Activated CD4-positive, CD25-positive, alpha-beta regulatory T cell (primary cell): ENCODE measurements at places on chromosomes 3 and 15.
A peak's percentile ranks its signal among the peaks of the same experiment; 100 is the strongest.

DNA sequence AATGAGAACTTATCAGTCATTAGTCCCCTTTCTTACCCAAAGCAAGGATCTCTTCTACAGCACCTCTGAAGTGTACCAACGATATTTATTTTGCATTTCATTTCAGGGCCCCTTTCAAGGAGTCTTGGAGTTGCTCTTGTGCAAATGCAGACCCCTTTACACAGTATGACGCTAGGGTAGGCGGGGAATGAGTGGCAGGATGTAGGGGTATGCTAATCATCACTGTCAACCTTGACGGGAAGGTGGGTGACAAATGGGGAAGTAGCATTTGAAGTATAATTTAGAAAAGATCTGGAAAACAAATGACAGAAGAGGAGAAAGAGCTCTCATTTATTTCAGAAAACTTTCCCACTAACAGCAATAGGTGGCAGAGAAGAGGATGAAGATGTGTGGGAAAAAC is 94.4 kb downstream of the LRRN1 start:
- DNase-seq = no peak

DNA sequence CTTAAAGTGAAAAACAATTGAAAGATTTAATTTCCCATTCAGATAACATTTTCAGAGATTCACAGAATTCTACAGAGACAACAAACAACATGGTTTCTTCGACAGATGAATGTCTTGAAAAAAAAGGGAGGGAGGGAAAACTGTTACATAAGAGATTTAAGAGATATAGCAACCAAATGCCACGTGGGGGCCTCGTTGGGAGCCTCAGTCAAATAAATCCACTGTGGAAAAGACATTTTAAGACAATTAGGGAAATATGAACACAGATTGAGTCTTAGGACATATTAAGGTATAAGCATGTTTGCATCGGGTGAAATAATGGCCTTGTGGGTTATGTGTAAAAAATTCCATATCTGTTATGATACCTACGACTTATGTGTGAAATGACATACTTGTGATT is 5.0 kb upstream of the PRRT3 start:
- no peak for DNase-seq

GRCh38 chr3:47385007-47385406 is 4.2 kb downstream of the PTPN23 start:
- DNase-seq = no peak

GRCh38 chr15:52021892-52022540 is 3.0 kb downstream of the MAPK6 start:
- no peak for DNase-seq

GRCh38 chr15:100881573-100882336 is 2.1 kb downstream of the ALDH1A3 start:
- no peak for DNase-seq

- no peak for DNase-seq
Observed at GRCh38 chr15:37452498-37452897, 352.1 kb upstream of the MEIS2 start.

DNA sequence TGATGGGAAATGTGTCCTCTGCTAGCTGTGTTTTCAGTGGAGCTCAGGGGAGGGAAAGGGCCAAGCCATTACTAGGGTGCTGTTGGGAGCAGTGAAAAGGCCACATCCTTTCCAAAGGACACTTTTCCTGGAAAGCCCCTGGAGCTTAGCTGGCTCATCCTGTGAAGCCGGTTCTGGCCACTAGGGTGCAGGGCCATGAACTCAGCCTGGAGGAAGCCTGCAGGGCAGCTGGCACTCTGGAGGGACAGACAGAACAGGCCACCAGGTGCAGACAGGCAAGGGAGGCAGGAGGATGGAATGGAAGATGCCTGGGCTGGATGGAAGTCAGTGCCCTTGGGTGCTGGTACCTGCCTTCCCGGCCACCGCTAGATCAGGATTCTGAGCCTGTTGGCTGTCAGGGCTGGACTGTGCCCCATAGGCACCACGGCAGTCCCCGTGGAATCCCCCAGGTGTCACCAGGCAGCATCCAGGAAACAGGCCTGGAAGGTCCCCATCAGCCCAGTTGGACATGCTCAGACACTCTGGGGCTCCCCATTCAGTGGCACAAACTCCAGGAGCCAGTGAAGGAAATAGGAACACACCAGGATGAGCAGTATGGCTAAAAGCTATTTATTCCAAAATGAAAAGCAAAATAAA is 76.2 kb upstream of the C2CD4B start:
- DNase-seq = no peak

DNA sequence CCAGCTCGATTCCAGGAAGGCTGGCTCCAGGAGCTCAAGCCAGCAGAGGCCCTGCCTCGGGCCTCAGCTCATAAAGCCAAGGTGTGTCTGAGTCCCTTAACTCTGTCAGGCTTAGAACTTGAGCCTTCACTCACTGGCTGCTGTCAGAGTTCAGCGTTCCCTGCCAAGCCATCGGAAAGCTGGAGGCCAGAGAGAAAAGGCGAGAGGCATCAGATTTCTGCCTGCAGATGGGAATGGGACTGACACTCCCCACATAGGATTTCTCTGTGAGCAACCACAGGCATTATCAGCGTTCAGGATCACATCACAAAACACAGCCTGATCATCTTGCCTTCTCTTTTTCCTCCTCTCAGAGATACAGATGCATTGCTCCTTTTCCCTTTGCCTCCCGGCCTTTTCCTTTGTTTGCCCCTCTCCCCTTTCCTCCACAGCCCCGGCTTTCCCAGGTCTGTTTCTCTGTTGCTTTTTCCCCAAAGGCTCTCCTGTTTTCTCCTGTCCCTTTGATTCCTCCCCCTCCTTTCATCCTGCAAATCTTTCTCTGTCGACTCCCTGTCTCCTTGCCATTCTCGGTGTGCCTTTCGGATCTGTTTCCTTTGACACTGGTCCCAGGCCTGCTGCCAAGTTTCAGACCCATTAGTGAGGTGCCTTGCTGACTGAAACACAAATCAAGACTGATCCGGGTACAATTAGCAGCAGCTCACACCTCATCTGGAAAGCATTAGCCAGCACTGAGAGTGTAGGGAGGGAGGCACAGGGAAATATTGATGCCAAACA is 44.5 kb upstream of the BOC start:
- no peak for DNase-seq

GRCh38 chr15:70766597-70766996 is 3.2 kb upstream of the UACA start:
- DNase-seq = no peak

DNA sequence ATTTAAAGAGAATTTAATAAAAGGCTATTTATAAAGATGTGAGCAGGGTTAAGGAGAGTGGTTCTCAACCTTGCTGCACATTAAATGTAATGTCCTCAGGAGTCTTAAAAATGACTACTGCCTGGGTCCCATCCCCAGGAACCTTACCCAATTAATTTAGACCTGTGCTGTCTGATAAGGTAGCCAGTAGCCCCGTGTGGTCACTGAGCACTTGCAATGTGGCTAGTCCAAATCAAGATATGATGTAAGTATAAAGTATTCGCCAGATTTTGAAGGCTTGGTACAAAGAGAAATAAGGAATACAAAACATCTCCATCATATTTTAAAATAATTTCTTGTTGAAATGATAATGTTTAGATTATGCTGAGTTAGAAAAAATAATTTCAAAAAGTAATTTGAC is 343.3 kb upstream of the PPP2R3A start:
- no peak for DNase-seq

- DNase-seq = no peak
Observed at GRCh38 chr3:54917174-54917573, 10.7 kb downstream of the LRTM1 start.

DNA sequence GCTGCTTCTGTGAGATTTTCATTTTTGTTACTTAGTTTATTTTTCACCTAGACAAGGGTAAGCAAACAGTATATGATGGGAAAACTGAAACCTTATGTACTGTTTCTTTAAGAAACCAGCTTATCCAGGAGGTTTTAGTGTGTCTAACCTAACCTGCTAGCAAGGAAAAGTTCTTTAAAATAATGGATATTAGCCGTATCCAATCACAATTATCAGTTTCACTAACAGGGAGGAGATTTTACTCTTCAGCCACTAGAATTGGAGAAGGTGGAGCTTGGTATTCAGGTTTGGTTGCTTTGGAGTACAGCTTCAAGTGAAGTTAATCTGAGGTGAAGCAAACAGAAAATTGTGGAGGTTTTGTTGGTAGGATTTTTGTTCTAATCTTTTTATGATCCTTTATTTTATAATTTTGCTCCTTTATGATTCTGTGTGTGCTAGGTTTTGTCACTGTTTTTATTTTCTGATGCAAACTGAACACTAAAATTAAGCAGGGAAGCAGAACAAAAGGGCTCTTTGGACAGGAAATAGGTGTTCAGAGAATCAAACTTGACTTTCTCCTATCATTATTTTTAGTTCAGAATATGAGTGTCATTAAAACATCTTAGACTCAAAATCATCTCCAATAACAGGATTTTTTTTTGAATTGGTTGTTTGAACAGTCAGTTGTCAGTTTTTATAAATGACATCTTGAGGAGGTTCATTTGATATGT is 13.0 kb downstream of the ZFAND6 start:
- no peak for DNase-seq

DNA sequence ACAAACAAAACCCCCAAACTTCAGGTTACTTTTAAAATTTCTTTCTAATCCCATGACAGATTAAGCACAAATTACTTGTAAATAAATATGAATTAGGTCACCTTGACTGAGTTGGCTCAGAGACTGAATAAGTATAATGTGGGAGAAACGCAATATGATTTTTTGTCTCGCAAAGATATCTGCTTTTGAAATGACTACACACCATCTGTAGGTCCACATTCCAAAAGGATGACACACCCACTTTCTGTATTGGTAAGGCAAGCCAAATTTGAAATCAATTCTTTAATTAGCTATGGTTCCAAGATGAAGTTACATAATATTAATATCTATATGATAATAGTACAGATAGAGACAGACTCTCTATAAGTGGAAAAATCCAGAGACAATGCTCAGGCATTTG is 66.9 kb upstream of the CSPG5 start:
- DNase-seq = no peak

GRCh38 chr15:85618228-85618505 is 176.6 kb downstream of the KLHL25 start:
- no peak for DNase-seq

- DNase-seq = no peak
Observed at GRCh38 chr15:38531509-38531908, 33.1 kb downstream of the RASGRP1 start.

GRCh38 chr3:127234778-127235177 is 41.8 kb downstream of the PRR23E start:
- no peak for DNase-seq

DNA sequence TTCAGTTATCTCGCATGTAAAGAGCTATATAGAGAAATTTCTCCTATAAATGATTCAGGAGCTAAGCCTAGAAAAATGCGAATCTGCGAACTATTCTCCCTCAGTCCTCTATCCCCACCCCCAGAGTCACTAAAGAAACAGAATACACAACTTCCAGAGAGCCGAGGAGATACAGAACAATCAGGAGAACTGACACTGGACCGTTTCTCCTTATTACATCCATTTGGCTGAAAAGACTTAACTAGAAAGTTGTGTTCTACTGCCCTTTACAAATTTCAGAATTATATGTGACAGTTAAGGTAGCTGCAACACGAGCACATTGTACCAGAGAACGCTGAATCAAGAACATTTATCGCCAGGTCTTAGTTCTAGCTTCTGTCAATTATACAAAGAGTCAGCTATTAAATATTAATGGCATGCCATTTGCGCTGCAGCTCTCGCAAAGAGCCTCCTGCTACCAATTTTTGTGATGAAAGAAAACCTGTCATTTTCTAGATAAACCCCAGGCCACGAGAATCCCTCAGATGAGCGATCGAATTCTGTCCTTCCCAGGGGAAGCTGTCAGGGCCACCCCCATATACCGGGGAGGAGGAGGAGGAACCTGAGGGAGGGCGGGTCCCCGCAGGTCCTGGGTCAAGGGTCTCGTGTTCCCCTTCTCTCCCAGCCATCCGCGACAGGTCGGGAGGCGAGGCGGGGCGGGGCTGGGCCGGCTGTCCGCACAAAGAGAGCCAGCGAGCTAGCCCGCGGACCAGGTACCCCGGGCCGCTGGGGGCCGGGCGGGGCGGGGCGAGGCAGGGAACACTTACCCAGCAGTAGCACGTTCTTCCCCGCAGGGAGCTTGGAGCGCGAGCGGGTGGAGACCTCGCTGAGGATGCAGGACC is 878 bp downstream of the DYNC1LI1 start:
- peak; percentile 15 for DNase-seq

DNA sequence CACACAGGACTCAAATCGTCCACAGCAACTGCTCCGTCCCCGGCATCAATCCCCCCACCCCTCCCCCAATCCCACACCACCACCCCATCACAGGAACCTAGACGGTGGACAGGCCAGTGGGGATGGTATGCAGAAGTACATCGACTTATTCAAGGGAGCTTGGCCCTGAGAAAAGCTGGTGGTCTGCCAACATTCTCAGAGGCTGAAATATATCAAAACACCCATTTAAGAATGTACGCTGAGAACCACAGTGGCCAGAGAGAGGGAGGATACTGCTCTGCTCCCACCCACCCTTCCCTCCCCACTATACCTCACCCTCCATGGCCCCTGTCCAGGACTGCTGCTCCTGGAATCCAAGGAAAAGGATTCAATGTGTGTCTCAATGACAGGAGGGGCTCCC is 12.4 kb upstream of the USP3 start:
- DNase-seq = no peak

DNA sequence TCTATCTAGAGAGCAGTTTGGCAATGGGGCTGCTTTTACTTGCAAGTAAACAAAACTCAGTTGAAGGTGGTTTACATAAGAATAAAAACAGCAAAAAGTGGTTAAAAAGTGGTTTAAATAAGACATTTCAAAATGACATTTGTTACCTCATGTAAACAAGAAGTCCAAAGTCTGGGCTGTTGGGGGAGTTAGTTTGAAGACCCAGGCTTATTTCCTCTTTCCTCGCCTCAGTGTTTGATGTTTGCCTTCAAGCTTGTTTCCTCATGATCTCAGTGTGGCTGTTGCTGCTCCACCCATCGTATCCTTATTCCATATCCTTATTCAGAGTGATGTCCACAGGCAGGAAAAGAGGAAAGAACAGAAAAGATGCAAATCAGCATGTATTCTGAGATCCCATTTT is 15.2 kb downstream of the CGNL1 start:
- DNase-seq = no peak

DNA sequence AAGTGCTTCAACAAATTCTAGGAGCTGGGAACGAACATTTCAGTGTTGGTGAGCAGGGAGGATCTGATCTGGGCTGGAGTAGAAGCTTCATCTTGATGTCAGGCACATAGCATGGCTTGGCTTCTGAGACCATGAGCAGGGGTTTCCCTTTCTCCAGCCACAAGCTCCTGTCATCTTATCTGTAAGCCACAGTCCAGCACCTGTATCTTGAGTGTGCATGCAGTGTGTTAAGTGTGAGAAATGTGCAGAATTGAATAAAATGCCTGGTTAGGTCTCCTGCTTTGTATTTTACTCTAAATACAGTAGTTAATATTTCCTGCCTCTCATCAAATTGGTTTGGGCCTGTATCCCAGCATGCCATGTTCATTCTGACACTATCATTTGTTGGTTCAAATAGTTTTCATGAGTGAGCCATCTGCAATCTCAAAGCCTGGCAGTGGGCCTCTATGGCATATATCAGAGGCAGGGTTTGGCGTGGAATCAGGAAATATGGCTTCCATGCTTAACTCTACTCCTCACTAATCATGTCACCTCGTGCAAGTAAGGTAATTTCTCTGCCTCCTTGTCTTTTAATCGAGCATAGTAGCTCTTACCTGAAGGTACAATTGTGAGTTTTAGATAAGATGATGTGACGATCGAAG is 43.3 kb downstream of the TLNRD1 start:
- DNase-seq = no peak
